Hindlimb muscle (tissue), 1 donor: ENCODE measurements at places on chromosomes 4 and X. TPM values are rescaled to one million over a fixed set of nuclear protein-coding genes. Genes with fewer than 3 reads are reported as not detected.
A peak's percentile ranks its signal among the peaks of the same experiment; 100 is the strongest.

NRK gene
- polyA plus RNA-seq, result 183 TPM

DNA sequence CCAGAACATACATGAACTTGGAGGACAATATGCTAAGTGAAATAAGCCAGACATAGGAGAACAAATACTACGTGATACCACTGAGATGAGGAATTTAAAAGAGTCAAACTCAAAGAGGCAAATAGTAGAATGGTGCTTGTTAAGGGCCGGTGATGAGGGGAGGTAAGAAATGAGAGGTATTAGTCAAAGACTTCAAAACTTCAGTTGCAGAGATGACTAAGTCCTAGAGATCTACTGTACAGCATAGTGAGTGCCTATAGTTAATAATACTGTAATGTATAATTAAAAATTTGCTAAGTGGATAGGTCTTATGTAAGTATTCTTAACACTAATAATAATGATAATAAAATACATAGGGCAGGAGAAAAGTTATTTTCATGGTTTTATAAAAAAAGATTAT, 126.9 kb upstream of the VEGFC start:
- no peak for DNase-seq

MAGEA4 gene
- not detected for polyA plus RNA-seq

- peak; percentile 43 for DNase-seq
Measured at GRCh38 chrX:118795528-118796280, 27.9 kb upstream of the ZCCHC12 start.

NAA11 gene
- 0.86 TPM for polyA plus RNA-seq

EDA2R gene
- polyA plus RNA-seq, result 1.8 TPM
